ENCODE measurements at places on chromosomes 4 and X.

DNA sequence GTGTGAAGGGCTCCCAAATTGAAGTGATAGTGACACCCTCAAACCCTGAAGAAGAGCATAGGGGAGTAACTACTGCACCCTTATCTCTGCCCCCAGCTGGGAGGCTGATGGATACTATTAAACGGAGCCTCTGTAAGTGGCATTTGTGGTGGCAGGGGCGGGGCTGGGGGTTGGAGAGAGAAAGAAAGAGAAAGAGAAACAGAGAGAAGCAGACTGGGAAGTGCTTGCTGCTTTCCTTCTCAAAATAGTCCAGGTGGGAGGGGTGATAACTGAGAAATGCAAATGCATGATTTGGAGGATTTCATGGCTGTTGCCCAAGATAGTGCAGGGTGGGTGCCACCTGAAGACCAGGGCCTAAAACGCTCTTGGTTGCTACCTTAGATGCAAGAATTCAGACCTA lies 253.5 kb upstream of the GATB start:
- DNase-seq, result no peak

DNA sequence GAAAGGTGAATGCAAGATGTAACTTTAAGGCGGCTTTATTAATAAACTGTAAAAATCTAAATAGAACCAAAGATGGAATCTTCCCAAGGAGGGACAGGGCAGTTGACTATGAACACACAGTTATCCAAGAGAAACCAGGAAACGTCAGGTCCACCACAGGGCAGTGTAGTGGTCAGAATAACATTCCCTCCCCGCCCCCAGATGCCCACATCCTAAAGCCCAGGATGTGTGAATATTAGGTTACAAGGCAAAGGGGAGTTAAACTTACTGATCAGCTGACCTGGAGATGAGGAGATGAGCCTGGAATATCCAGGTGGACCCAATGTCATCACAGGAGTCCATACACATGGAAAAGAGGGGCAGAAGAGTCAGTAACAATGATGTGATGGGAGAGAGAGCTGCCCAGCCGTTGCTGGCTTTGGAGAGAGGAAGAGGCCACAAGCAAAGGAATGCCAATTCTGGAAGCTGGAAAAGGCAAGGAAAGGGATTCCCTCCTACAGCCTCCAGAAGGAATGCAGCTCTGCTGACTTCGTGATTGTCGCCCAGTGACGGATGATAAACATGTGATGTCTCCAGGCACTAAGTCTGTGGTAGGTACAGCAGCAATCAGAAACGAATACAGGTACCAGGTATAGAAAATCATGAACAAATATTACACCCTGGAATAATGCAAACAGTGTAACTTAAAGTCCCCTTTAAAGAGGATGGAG lies 5.2 kb downstream of the SH3KBP1 start:
- no peak for DNase-seq

DNA sequence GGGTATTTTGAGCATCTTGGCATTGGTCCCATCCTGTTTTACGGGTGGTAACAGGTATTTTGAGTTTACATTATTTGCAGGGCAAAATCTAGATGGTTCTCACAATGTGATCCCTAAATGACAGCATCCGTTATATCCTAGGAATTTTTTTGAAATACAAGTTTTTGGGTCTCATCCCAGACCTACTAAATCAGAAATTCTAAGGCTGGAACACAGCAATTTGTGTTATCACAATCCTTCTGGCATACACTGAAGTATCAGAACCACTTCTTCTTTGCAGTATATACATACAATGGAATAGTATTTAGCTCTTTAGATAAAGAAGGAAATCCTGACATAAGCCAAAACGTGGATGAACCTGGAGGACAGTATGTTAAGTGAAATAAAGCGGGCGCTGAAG lies 104.1 kb upstream of the LSM6 start:
- no peak for DNase-seq

DNA sequence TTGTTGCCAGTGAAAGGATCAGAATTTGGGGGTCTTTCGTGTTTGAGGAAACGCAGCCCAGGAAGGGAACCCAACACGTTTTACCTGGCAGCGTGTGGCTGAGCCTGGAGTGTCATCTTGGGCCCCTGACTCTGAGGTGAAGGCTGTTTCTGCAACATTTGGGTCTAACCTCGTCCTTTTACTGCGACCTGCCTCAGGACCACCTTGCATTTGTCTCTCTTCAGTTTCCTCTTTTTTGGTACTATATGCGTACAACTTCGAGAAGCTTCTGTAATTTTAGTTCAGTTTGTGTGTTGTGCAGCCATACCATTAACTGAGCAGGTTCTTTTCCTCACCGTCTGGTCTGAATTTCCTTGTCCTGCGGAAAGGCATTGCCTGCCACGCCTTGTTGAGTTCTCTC lies 61.5 kb downstream of the TMEM131L start:
- no peak for DNase-seq

DNA sequence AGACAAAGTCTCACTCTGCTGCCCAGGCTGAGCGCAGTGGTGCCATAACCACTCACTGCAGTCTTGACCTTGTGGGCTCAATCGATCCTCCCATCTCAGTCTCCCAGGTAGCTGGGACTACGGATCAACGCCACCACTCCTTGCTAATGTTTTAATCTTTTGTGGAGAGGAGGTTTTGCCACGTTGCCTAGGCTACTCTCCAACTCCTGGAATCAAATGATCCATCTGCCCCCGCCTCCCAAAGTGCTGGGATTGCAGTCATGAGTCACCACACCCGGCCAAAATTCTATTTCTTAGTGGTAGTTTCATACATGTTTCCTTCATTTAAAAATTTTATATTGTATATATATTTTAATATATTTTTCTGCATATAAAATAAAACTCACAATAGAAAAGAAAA lies 125.8 kb upstream of the CLNK start:
- DNase-seq, result no peak

DNA sequence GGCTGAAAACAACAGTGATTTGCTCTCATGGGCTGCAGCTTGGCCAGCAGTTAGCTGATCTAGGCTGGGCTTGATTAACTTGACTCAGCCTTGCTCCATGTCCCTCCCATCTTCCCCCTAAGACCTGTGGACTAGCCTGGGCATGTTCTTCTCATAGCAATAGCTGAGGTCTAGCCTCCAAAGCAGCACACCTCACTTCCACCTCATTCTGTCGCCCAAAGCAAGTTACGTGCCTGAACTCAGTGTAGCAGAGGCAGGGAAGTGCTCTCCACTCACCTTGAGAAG lies 62.2 kb downstream of the EVC start:
- DNase-seq, result no peak

- no peak for DNase-seq
Observed at GRCh38 chr4:2574863-2575262, 38.4 kb downstream of the FAM193A start.

DNA sequence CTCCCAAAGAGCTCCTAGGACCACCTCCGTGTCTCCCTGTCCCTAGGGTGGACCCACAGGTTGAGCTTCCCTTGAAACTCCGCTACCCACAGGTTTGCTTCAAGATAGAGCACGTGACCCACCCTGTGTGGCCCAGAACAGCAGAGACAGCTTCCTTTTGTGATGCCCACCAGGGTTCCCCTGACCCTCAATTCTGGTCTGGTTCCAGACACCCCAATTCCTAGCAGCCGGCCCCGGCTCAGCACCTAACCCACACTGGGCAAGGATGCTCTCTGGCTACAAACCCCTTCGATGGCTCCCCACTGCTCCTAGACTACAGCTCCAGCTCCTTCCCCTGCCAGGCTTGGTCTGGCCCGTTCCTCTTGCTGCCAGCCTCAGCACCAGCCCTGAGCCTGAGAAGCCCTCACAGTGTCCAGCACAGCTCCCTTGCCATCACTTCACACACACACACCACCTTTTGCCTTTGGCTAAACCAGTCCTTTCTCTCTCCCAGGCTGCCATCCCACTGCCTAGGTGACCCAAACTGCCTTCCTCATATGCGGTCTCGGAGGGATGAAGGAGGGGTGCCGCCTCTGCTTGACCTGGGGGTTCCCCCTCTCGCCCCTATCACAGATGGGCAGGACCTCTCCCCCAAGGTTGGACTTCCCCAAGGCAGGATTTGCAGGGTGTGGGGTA lies 6.2 kb downstream of the PNCK start:
- no peak for DNase-seq

- DNase-seq, result no peak
Observed at GRCh38 chr4:176193938-176194337, 1.4 kb downstream of the SPATA4 start.

- no peak for DNase-seq
Observed at GRCh38 chrX:110536816-110537215, 178.2 kb downstream of the RTL9 start.

- no peak for DNase-seq
Observed at GRCh38 chr4:3248811-3249661, at the start of gene MSANTD1. TSS of gene MSANTD1 (plus strand) at chr4:3249159. CDS start at chr4:3249223, 64 bp downstream.

GRCh38 chrX:75365243-75365975 lies 91.5 kb downstream of the UPRT start:
- no peak for DNase-seq
